NCI-H1092 (cell line): ENCODE measurements at places on chromosomes 1 and 21.
A peak's percentile ranks its signal among the peaks of the same experiment; 100 is the strongest.

- DNase-seq: no peak
These were observed 18.4 kb upstream of the TTLL10 start for GRCh38 chr1:1155258-1155657.

- no peak for DNase-seq
These were observed 19.9 kb downstream of the WNT4 start for GRCh38 chr1:22123071-22123390.

GRCh38 chr21:42236014-42236413 is 17.1 kb downstream of the ABCG1 start:
- DNase-seq: no peak

GRCh38 chr1:77375990-77376389 is 94.2 kb downstream of the AK5 start:
- no peak for DNase-seq

DNA sequence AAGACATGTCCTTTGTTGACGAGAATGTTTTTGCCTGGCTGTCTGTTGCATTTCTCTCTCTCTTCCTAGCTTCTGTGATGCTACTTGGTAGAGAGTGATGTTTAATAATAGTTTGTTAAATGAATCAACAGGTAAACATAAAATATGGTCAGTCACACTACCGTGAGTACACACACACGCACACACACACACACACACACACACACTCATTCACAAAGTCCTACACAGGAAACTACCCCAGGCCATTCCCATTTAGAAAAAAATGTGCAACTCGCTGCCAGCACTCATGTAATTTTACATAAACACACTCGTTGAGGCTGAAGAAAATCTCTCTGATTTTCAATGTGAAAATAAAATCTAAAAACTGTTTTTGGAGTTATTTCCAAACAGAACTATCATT is 38.7 kb downstream of the RUNX1 start:
- no peak for DNase-seq

DNA sequence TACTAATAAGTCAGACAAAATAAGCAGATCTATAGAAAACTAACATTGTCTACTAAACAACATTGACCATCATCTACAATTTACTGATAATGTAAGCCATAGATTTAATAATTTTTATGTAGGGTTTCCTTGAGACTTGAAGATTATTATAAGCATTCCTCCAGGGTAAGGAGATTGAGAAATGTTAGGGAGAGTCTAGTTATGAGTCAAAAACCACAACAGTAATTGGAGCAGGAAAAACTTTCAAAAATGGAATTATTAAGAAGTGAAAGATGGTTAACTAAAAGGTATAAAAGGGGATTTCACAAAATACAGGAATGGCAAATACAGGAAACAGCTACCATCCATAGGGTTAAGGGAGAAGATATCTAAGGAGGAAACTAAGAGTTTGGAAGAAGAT is 12.4 kb upstream of the UHMK1 start:
- no peak for DNase-seq

GRCh38 chr1:116568662-116569380 is 2.0 kb downstream of the CD58 start:
- DNase-seq: no peak

GRCh38 chr1:200629876-200630514 is 9.4 kb upstream of the KIF14 start:
- DNase-seq: no peak

DNA sequence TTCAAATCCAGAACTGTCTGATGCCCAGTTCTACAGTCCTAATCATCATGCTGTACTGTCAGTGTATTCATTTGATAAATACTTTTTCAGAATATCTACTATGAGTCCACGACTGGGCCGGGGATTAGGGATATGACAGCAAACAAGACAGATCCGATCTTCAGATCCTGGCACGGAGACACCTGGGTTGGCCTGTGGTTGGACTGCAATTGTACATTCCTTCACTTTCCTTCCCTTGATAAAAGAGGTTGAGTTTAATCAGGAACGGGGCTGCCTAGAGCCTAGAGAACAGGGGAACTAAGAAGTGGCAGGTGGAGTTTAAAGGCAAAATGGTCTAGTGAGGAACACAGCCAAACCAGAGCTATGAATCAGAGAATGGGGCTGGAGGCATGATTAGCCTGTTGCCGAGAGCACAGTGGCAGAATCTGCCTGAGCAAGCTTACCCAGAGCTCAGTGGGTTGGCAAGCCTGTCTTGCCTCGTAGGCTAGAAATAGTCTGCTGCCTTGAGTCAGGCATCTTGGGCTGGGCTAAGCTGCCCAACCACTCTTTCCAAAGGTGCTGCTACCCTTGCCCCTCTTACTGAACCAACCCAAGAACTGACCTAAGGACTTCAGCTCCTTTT is 38.1 kb upstream of the PTCH2 start:
- no peak for DNase-seq

DNA sequence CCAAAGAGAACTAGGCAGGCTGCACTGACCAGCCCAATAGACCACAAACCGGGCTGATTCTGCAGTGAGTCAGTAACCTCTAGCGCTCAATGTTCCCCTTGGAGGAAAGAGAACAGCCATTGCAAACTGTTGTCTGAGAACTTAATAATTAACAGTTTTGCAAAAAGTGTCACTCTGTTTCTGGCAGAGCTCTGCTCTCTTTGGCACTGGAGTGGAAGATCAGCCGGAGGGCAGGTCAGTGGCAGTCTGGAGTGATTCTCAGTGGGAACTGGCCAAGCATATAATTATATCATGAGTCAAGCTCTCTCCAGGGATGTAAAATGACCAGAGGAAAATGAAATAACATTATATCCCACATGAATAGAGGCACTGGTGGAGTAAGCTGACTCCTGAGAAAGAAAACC is 238.3 kb downstream of the HLX start:
- DNase-seq: no peak

DNA sequence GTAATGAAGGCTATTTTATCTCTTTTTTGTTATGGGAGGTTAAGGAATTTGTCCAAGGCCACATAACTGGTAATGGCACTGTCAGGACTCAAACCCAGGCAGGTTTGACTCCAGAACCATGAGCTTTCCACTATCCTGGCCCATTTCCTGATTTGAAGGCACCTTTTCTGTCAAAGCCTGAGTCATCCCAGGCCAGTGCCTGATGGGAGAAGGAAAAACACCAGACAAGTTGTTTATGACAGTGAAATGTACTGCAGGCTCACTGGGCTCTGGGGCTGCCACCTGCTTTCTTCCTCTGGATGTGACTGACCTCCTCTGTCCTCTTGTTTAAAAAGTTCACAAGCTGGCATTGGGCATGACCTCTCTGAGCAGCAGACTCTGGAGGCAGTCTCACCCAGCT is 71.8 kb upstream of the SPATA6 start:
- DNase-seq: no peak

- no peak for DNase-seq
These were observed 105.2 kb downstream of the SUSD4 start for GRCh38 chr1:223258751-223259198.

GRCh38 chr21:37367703-37368540 is 1.3 kb downstream of the DYRK1A start:
- DNase-seq: no peak

- no peak for DNase-seq
These were observed 62.7 kb downstream of the PRDM2 start for GRCh38 chr1:13762642-13763041.

GRCh38 chr1:43705982-43706597 is 1.2 kb upstream of the ST3GAL3 start:
- DNase-seq: no peak

GRCh38 chr1:195122497-195122896 is 1485.7 kb downstream of the KCNT2 start:
- no peak for DNase-seq

GRCh38 chr1:107919953-107920352 is 45.0 kb downstream of the VAV3 start:
- DNase-seq: no peak

DNA sequence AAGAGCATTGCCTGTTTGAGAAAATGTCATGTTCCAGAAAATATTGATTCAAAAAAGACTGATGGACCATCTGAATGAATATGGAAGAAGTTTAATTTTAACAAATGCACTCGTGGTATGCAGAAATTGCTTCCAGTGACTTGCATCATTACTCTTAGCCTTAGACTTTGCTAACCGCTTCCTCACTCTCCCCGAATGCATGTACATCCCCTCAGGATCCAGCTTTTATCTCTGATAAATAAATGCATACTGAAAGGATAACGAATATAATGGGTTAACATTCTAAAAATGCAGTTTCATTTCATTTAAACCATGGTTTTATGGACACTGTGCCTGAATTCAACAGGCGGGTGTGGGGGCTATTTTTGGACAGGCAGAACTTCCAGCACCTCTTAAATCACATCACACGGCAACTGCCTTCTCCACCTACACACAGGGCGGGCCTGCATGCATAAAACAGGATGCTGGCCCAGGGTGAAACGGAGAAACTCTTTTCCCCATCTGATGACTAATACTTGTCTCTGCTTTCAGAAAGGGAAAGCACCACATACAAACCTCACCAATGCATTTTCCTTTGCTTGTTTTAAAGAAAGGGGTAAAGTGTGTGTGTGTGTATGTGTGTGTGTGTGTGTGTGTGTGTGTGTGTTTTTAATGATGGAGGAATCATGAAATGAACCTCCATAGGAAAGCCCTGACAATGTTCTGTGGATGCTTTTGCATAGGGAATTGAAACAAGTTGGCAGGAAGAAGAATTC is 48.7 kb downstream of the SPAG17 start:
- DNase-seq: no peak

DNA sequence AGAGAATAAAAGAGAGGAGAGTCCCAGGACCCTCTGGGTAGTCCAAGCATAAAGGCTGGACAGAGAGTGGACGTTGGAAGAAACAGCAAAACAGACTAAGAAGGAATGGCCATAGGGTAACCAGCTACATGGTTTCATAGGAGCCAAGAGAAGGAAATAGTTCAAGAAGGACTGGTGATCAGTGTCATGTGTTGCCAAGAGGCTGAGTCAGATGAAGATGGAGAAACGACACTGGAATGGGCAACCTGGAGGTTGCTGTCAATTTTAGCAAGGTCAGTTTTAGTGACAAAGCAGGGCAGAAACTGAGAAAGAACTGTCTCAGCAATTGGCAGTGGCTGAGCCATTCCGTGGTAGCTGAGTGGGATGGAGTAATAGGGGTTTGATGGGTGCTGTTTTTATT is 41.4 kb downstream of the HMGB4 start:
- DNase-seq: no peak

- no peak for DNase-seq
These were observed 326.6 kb downstream of the CAMTA1 start for GRCh38 chr1:7111853-7112252.

DNA sequence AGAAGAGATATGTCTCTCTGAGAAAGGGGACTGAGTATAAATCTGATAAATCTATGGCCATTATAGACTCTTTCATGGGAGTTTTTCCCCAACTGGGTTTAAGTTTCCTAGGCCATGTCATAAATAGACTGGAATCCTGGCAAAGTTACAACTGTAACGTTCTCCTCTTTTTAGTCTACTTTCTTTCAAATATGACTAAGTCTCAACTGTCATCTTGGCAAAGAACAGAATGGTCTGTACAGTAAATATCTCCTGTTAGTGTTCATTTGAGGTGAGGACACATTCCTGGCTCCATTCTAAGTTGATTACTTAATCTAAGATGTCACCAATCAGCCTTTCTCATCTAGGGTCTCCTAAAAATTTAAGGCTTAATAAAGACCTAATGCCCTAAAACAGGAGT is 300.5 kb downstream of the BRINP2 start:
- no peak for DNase-seq

DNA sequence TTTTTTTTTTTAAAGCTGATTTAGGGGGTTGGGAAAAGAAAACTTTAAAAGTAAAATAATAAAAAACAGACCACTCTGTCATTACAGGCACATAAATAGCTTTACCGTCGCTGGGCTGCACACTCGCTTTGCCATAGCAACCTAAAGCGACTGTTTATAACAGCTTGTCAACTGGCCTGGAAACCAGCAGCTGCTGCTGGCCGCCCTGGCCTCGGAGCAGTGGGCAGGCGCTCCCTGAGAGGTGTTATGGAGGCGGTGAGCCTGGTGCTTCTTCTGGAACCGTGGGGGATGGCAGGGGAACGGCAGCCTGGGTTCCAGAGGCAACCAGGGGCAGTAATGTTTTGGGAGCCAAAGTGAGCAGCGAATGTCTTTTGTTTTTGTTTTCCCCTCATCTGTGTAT is 45.7 kb downstream of the ATP2B4 start:
- peak; percentile 37 for DNase-seq

- no peak for DNase-seq
These were observed 352.4 kb upstream of the RUNX1 start for GRCh38 chr21:35401476-35401875.

DNA sequence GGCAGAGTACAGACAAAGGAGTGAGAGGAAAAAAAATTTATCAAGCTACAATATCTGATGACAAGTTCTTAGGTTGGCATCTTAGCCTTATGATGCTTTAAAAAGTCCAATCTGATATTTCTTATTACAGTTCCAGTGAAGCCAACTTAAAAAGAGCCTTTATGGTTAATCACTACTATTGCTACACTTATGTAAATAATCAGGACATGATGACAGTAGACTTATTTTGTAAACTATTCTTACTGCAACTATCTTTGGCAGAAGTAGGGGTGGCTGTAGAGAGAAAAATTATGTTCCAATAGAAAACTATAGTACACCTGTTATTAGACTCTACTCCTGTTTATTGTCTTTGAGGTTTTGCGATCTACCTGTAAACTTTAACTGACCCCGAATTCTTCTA is 25.8 kb upstream of the NUF2 start:
- DNase-seq: no peak

DNA sequence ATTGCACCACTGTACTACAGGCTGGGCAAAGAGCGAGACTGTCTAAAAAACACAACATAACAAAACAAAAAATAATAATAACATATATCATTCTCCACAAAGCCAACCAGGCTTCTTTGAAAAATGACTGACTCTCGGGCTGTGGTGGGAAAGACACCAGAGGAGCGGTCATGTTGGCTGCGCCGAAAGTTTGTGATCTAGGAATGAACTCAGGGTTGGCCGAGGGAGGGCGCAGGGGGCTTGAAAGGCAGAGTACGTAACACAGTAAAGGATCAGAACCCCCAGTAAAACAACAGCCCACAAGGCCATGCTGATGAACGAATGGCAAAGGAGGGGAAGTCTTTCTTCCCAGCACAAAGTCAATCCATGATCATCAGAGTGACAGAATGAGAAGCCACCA is 4.7 kb downstream of the SLC35E2B start:
- no peak for DNase-seq
